Lung (tissue), 17 donors: ENCODE measurements at places on chromosomes 2 and 18. TPM values are rescaled to one million over a fixed set of nuclear protein-coding genes. Genes with fewer than 3 reads are reported as not detected.

Gene SLC4A3
- total RNA-seq: 3.2 TPM

Gene TMEM247
- not detected for total RNA-seq

Gene FZD7
- 31.7 TPM for total RNA-seq

DNA sequence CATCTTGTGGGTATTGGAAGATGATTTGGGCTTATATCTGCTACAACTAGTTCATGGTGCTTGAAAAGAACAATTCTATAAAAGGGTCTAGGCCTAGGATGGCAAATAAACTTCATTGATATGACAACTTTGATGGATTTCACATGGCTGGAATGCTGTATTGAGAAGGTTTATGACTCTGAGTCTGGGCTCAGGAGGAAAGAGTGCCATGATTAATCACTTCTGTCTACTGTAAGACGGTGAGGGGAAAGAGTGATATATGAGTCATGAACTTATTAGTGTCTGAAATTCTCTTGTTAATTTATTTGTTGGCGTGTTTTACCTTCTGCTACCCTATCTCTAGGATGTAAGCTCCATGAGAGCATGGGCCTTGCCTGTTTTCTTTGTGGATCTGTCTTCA lies 17.0 kb upstream of the ADCYAP1 start:
- no peak overlapping the region for H3K4me3 ChIP-seq
- H3K36me3 ChIP-seq: no peaks in the 10 kb centered on the region
- DNase-seq: no peak
- no peaks in the 10 kb centered on the region for H3K4me1 ChIP-seq
- H3K27ac ChIP-seq: no peak overlapping the region

Gene EDAR
- not detected for total RNA-seq

Gene TSGA10
- 13.7 TPM for total RNA-seq

Gene ITGB6
- total RNA-seq: 46.3 TPM

DNA sequence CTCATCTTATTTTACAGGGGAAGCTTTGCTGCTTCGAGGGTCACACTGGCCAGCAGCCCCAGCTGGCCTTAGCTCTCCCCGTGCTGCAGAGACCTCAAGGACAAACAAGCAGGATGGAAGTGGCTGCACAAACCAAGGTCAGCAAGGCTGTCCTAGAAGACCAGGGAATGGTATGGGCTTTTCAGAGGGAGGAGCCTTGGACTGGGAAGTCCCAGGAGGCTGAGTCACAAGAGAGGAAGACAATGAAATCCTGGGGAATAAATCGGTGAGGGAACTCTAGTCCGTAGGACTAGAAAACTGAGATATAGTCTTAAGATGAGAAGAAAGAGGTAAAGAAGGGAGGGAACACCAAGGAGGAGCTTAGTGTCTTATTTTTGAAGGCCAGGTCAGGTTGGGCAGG lies 15.7 kb downstream of the CREG2 start:
- no peaks in the 10 kb centered on the region for H3K36me3 ChIP-seq
- H3K4me1 ChIP-seq: no peaks in the 10 kb centered on the region
- H3K27me3 ChIP-seq: no peaks in the 10 kb centered on the region
- no peak for DNase-seq

Gene TMEM178A
- total RNA-seq: 4.0 TPM

DNA sequence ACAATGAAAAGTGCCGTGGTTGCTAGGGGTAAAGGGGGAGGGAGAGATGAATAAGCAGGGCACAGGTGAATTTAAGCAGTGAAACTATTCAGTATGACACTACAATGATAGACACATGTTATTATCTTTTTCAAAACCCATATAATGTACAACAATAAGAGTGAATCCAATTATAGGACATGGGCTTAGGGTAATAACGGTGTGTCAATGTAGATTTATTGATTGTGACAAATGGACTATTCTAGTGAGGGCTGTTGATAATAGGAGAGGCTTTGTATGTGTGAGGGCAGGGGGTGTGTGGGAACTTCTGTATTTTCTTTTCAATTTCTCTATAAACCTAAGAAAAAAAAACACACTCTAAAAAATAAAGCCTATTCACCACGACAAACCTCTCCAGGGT lies 223.8 kb downstream of the RIT2 start:
- H3K27ac ChIP-seq: no peak overlapping the region
- no peaks in the 10 kb centered on the region for H3K27me3 ChIP-seq
- no peak for DNase-seq
- H3K36me3 ChIP-seq: no peaks in the 10 kb centered on the region
- no peaks in the 10 kb centered on the region for H3K4me1 ChIP-seq

DNA sequence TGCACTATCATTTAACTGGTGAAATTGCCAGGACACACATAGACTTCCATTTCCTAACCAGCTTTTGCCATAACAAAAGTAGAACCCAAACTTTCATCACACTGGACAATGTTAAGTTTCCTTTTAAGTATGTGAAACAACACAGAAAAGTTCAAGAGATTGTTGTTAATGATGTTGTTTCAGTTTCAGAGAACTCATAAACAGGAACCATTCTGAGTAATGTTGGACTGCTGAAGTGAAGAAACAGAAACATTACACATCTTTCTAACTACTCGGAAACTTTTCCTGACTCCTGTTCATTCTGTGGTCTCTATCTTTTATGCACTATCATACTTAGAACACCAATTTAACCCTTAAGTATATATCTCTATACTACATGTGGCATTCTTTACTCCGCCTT lies 179.2 kb downstream of the RIT2 start:
- H3K27ac ChIP-seq: no peak overlapping the region
- no peak overlapping the region for H3K4me3 ChIP-seq

Gene UGT1A5
- total RNA-seq: 0.34 TPM

Gene USP34
- total RNA-seq: 87.9 TPM

Gene BCL2
- total RNA-seq: 30.9 TPM
